ENCODE measurements at places on chromosomes 1 and 21.

GRCh38 chr1:109776911-109777310 lies 13.2 kb upstream of the EPS8L3 start:
- DNase-seq = peak; percentile 46

DNA sequence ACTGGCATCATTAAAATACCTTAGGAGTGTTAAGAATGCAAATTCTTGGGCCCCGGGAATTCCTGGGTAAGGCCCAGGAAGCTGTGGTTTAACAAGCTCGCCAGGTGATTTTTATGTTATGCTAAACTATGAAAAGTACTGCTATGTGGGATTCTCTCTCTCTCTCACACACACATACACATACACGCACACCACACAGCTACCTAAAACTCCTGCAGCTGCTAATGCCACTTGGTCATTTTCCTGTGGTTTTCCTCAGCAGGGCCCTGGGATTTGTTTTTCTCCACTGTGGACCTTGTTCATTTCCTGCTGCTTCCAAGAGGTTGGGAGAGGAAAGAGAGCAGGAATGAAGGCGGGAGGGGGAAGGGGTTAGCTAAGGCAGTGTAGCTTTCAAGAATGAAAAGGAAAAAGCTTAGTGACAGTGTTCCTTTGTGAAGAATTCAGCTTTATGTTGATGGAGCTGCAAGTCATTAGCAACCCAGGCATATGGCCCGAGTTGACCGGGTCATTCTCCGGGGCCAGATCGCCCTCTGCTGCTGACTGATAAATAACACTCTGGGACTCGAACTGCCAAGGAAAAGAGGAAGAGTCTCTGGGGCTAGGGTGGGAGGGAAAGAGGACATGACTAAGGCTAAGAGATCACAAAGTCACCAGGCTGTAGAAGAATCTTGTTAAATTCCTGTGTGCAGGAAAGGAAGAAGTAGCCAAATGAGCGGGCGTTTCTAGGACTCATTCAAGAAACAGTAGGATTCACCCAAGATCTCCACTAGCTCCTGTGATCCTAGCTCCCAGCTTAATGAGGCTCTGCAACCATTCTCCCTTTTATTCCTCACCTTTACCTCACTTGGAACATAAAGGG lies 30.5 kb upstream of the LRIG2 start:
- peak; percentile 69 for DNase-seq

- no peak for DNase-seq
These were observed 8.4 kb downstream of the KCNJ10 start for GRCh38 chr1:160061369-160062229.

DNA sequence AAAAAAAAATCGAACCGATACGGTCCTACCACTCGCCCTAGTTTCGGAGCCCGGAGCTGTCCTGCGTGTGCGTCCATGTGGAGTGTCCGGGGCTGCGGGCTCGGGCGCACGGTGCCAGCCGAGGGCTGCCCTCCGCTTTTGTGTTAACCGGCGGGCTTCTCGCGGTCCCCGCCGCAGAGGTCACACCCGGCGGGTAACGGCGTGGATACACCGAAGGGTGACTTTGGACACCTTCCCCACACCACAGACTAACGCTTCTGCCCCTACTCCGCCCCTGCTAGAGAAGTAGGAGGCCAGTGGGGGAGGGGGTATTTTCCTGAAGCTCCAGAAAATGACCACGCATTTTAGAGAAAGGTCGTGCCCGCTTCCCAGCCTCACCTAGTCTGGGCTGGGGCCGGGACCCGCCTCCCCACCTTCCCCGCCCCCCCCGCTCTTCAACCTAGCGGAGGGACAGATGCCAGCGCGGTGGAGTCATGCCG lies 609 bp upstream of the ATF3 start:
- no peak for DNase-seq

- DNase-seq = no peak
These were observed 378.0 kb upstream of the PRMT6 start for GRCh38 chr1:106678279-106679050.

- DNase-seq = no peak
These were observed 1382.9 kb downstream of the MRPL39 start for GRCh38 chr21:24224422-24224821.

DNA sequence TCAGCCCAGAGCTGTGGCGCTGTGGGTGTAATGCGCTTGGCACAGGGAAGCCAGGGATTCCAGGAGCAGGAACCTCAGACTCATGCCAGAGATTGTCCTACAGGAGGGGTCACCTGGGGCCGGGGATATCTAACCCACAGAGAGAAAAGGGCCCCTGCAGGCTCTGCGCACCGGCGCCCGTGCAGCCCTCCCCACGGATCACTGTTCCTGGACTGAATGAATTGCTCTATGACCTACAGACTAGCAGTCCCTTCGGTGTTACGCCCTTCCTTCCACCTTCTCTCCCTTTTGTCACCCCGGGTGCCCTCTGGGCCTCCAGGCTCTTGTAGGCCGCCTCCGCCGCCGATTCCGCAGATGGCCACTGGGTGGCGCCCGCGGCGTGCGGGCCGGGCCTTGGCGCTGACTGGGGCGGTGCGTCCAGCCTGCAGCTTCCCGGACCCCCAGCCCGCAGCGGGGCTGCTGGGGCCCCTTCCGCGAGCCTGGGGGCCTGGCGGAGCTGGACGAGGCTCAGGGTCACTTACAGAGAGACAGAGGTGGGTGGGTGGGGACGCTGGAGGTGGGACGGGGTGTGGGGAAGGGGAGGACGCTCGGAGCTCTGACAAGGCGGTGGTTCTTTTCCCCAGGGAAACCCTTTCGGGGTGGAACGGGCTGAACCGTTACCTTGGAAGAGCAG lies 101.3 kb downstream of the IER5 start:
- peak; percentile 11 for DNase-seq

- DNase-seq = no peak
These were observed 1.2 kb downstream of the PIGP start for GRCh38 chr21:37071561-37072273.

DNA sequence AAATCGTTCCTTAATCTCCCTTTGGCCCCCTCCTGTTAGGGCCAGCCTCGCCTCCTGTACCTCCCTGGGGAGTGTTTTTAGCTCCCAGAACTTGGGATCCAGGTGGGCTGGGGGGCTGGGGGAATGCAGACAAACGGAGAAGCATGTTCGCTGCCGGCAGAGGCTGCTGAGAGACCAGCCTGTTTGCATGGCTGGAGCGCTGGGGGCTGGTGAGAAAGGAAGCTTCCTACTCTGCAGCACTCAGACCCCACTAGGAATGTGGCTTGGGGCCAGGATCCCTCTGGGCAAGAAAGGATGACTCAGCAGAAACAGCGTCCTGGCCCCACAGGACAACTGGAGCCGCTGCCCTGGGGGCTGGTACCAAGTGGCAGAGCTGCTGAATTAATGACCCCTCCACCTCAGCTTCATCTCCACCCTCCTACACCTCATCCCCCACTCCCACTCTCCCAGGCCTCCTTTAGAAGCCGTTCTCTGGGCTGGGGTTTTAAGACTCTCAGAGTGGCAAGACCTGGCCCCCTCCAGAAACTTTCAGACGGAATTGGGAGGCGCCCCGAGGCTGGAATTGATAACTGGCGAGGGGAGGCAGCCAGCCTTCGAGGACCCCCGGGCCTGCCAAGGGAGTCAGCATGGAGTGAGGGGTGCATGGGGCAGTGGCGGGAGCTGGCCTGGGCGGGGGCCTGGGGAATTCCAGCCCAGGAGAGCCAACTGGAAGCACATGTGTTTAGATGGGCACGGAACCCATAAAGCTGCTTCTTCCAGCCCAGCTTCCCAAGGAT lies 28.5 kb upstream of the EPS8L3 start:
- no peak for DNase-seq

- no peak for DNase-seq
These were observed 38.0 kb downstream of the ADARB1 start for GRCh38 chr21:45112371-45112770.

- DNase-seq = no peak
These were observed 35.1 kb upstream of the ADGRL4 start for GRCh38 chr1:79041666-79042065.

- DNase-seq = no peak
These were observed 41.3 kb upstream of the TACSTD2 start for GRCh38 chr1:58618303-58618702.

DNA sequence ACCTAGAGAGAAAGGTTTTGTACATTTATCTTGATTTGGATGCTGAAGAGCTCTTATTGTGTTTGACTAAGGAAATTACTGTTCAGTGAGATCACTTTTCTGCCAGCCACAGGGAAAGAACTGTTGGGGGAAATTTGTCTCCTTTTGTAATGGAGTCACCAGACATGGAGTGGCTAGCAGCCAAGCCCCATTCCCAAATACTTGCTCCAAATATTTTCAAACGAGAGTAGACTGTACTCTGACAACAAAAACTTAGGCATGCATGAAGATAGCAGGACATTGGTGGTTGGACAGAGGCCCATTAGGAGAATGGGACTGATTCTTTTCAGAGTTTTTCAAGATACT lies 21.1 kb downstream of the IPO9 start:
- DNase-seq = no peak

- DNase-seq = no peak
These were observed 39.6 kb downstream of the RSPH1 start for GRCh38 chr21:42456457-42456856.

- DNase-seq = no peak
These were observed 35.4 kb downstream of the PTPRU start for GRCh38 chr1:29271724-29272123.

GRCh38 chr1:81588149-81588548 lies 212.6 kb upstream of the ADGRL2 start:
- DNase-seq = no peak

GRCh38 chr1:61141288-61142042 lies 59.1 kb downstream of the NFIA start:
- no peak for DNase-seq

- DNase-seq = no peak
These were observed 253.9 kb downstream of the RHOU start for GRCh38 chr1:228989176-228989575.

DNA sequence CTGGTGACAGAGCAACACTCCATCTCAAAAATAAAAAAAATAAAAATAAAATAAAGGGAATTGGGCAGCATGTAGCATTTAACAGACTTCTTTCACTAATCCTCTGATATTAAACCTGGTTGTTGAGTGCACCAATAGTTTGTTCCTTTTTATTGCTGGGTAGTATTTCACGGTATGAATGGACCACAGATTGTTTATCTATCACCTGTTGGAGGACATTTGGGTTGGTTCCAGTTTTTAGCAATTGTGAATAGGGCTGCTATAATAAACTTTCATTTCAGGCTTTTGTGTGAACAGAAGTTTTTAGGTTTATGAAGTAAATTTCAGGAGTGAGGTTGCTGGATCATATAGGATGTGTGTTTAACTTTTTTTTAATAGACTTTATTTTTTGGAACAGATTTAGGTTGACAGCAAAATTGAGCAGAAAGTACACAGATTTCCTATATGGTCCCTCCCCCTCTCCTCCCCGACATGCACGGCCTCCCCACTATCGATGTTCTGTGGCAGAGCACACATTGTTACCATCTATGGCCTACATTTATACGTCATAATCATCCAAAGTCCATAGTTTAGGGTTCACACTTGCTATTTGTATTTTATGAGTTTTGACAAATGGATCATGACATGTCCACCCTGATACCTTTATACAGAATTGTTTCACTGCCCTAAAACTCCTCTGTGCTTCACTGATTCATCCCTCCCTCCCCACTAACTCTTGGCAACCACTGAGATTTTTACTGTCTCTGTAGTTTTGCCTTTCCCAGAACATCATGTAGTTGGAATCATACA lies 66.1 kb upstream of the TMPRSS2 start:
- DNase-seq = no peak

DNA sequence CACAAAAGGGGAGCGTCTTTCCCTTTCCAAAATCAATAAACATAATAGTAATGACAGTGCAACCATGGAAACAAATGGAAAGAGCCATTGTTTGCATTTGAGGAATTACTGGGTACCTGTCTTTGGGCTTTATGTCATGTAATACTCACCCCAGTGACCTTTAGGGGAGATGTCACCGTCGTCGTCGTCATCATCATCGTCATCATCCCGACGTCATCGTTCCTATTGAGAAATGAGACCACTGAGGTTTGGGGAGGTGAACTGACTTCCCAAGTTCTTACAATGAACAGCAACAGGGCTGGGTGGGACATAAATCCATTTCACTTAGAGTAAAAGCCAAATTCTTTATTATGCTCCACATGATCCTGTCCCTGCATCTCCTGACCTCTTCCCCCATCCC lies 168.9 kb upstream of the KAZN start:
- no peak for DNase-seq

DNA sequence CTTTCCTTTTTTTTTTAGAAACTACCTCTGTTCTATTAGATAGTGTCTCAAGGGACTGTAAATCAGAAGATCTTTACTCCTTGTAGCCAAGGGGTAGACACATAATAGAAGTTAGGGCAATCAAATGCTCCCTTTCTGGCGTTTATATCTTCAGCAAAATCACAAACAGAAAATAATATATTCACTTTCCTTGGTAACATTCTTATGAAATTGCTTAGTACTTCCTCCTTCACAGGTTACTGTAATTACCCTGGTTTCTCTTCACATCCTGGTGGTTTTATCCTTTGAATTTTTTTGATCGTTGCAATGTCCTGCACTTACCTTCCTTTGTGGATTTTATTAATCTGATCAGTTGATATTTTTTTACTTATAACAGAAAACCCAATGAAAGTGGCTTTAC lies 1064.9 kb downstream of the NCAM2 start:
- no peak for DNase-seq

- no peak for DNase-seq
These were observed 3.9 kb downstream of the PGD start for GRCh38 chr1:10402729-10403274.

DNA sequence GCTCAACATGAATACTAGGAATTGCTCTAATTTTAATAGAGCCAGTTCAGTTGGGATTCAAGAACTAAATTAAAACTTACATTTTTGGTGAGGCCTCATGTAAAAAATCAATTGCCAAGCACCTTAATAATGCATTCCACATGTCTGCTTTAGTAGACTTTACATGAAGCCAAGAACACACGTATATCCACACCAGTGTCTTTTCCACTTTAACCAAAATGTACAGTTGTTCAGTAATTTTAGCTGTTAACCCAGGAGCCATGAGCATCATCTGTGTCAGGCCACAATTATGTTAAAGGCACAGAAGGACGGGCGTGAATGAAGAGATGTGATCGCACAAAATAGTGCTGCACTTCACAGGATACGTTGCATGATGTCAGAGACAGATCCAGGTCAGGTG lies 136.7 kb downstream of the TLR5 start:
- DNase-seq = no peak

DNA sequence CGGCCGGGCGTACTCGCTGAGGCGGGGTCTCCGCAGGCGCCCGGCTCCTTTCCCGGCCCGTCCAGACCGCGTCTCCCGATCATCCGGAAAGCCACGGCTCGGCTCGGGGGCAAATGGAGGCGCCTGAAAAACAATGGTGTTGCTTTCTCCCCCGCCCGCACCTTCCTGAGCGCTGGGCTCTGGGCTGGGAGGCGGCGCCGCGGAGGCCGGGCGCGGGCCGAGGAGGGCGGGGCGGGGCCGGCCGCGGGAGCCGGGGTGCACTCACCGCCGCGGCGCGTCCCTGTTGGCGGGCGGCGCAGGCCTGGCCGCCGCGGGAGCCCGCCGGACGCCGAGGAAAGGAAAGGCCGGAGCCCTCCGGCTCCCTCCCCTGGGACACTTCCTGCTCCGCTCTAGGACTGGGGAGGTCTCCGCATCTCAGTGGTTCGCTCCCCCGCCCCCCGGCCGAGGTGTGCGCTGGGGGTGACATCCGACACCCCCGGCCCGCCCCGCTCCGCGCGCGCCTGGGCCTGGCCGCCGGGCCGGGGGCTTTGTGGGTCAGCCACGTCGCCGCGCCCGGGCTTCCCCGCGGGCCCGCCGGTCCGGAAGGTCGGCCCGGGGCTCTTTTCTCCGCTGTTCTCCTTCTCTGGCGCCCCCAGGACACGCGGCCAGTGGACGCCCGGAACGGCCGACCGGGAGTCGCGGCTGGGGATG lies at the start of gene ZNF496:
ZNF496 (minus strand) TSS at position 343 of the 690 bp plus-strand sequence. CDS start 2,289 bp downstream, outside the sequence.
- peak; percentile 92 for DNase-seq

All from NCI-H1048 (cell line).